ENCODE measurements at places on chromosomes 7 and 10.

GRCh38 chr10:61460835-61461234 is 7.7 kb upstream of the TMEM26 start:
- DNase-seq, result no peak

DNA sequence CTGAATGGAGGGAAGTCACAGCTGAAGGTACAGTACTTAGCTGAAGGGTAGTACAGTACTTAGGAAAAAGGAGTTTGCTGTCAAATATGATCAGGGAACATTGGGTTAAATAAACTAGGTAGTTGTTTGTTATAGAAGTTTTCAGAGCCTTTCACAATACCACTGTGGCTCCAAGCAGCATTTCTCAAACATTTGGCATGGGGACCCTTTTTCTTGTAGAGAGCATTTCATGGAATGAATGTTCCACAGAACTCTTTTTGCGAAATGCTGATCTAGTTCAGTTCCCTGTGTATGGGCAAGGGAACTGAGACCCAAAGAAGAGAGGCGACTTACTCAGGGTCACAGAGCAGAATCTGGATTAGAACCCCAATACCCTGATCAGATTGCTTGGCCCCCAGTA is 31.5 kb upstream of the DDX50 start:
- no peak for DNase-seq

GRCh38 chr10:91036807-91037411 is 116.0 kb upstream of the ANKRD1 start:
- DNase-seq, result no peak

DNA sequence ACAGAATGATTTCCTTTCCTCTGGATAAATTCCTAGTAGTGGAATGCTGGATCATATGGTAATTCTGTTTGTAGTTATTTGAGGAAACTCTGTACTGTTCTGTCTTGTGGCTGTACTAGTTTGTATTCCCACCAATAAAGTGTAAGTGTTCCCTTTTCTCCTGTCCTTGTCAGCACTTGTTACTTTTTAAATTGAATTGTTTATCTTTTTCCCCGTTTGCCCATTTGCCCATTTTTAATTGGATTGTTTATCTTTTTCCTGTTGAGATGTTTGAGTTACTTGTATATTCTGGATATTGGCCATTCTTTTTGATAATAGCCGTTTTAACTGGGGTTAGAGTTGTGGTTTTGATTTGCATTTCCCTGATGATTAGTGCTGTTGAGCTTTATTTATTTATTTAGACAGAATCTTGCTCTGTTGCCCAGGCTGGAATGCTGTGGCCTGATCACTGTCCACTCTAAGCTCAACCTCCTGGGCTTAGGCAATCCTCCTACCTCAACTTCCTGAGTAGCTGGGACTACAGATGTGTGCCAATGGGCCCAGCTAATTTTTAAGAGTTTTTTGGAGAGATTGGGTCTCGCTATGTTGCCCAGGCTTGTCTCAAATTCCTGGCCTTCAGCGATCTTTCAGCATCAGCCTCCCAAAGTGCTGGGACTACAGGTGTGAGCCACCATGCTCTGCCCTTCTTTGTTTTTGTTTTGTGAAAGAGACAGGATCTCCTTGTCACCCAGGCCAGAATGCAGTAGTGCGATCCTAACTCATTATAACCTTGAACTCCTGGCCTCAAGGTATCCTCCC is 23.0 kb downstream of the BMPR1A start:
- peak; percentile 81 for DNase-seq

DNA sequence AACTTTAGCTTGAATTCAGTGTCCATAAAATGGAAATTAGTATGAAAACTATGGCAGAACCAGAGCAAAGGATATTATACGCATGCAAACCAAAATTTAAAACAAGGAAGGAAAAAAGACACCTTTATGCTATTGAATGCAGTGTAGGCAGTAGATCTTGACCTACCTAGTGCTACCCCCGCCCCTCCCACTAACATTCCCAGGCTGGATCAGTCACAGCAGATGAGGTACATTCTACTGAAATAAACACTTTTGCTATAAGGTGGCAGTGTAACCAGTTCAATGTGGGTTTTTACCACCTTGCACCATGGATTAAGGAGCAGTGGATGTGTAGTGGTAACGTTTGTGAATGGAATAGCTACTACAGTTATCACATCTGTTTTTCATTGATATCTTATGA is 27.9 kb downstream of the SRI start:
- no peak for DNase-seq

DNA sequence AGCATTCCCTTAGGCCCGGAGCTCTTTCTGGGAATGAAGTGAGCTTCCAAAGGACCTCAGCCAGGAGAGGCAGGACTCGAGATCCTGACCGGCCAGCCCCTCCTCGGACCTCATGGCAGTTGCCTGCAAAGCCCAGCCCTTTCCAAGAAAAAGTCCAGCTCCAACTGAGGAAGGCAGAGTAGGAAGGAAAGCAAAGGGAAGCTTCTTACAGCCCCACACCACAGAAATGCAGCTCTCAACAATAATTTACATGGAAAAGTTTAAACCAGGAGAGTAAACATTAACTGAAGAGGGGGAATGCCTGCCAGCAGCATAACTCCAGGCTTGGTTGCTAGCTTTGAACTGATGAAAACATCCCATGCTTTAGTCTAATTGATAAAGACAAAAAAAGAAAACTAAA is 153.9 kb upstream of the PFKP start:
- DNase-seq, result no peak

All from AG09319 (cell line).